ENCODE measurements at places on chromosomes 5 and 9. TPM values are rescaled to one million over a fixed set of nuclear protein-coding genes. Genes with fewer than 3 reads are reported as not detected.

GRCh38 chr5:107464416-107464815 is 206.3 kb downstream of the EFNA5 start:
- H3K27ac ChIP-seq: no peak overlapping the region
- H3K27me3 ChIP-seq: no peaks in the 10 kb centered on the region
- no peaks in the 10 kb centered on the region for H3K36me3 ChIP-seq
- H3K4me3 ChIP-seq: no peak overlapping the region

GRCh38 chr9:76756268-76756640 is 8.0 kb upstream of the PCA3 start:
- peak; percentile 74 for DNase-seq
- no peaks in the 10 kb centered on the region for H3K27me3 ChIP-seq
- H3K4me3 ChIP-seq: no peak overlapping the region
- H3K4me1 ChIP-seq: no peaks in the 10 kb centered on the region

DNA sequence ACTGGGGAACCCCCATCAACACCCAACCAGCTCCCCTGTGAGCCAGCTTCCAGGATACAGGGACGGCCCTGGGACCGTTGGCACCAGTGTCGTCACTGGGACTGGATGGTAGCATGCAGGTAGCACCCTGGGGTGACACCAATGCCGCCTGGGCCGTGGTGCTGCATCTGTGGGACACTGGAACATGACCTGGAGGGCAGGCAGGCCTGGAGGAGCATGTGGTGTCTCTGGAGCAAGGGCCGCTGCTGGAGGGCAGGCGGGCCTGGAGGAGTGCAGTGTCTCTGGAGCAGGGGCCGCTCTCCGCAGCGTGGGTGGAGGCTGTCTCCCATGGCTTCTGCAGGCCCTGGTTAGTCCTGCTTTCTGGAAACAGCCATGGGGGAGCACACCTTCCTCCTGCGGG is 13.1 kb downstream of the LPCAT1 start:
- H3K4me1 ChIP-seq: no peaks in the 10 kb centered on the region
- no peak overlapping the region for H3K27ac ChIP-seq
- H3K36me3 ChIP-seq: no peaks in the 10 kb centered on the region
- DNase-seq: peak; percentile 8
- no peaks in the 10 kb centered on the region for H3K27me3 ChIP-seq

- no peak overlapping the region for H3K4me3 ChIP-seq
- H3K36me3 ChIP-seq: no peaks in the 10 kb centered on the region
- DNase-seq: peak; percentile 94
- H3K27me3 ChIP-seq: no peaks in the 10 kb centered on the region
Measured at GRCh38 chr5:111537141-111538024, 25.0 kb upstream of the STARD4 start.

DNA sequence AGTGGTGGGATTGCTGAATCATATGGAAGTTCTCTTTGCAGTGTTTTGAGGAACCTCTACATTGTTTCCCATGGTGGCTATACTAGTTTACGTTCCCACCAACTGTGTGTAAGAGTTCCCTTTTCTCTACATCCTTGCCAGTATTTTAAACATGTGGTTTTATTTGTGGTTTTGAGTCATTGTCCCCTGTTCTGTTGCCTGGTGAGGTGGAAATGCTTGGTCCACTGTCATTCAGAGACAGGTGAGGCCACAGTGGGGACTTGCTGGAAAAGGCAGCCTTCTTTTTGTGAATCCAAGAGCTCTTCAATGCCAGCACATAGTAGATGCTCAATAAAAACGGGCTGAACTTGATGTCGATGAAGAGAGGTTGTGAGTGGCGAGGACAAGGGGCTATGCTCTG is 44.2 kb downstream of the SH3PXD2B start:
- H3K4me1 ChIP-seq: peaks cover 51% of the 10 kb centered on the region
- H3K27me3 ChIP-seq: no peaks in the 10 kb centered on the region
- no peak overlapping the region for H3K4me3 ChIP-seq
- DNase-seq: no peak

- H3K4me1 ChIP-seq: no peaks in the 10 kb centered on the region
- DNase-seq: no peak
- no peak overlapping the region for H3K4me3 ChIP-seq
Measured at GRCh38 chr5:111076091-111076490, 4.6 kb downstream of the TSLP start.

DNA sequence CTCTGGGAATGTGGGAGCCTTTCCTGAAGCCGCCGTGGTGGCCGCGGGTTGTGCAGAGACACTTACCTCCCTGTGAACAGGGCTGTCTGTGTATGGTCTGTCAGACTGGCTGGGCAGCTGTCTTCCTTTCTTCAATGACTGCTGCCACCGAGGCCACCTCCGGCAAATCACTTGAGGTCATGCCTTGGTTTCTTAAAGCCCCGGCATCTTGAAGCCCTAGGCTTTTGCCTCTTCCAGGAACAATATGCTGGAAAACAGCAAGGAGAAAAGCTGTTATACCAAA is 79.5 kb upstream of the ZSWIM6 start:
- H3K27ac ChIP-seq: no peak overlapping the region
- H3K4me3 ChIP-seq: no peak overlapping the region
- no peaks in the 10 kb centered on the region for H3K27me3 ChIP-seq
- DNase-seq: no peak
- H3K4me1 ChIP-seq: no peaks in the 10 kb centered on the region
- H3K36me3 ChIP-seq: no peaks in the 10 kb centered on the region

- no peak overlapping the region for H3K27ac ChIP-seq
- H3K4me1 ChIP-seq: no peaks in the 10 kb centered on the region
- H3K27me3 ChIP-seq: no peaks in the 10 kb centered on the region
- DNase-seq: no peak
- H3K36me3 ChIP-seq: no peaks in the 10 kb centered on the region
Measured at GRCh38 chr5:110377943-110378342, 348.5 kb downstream of the TMEM232 start.

DNA sequence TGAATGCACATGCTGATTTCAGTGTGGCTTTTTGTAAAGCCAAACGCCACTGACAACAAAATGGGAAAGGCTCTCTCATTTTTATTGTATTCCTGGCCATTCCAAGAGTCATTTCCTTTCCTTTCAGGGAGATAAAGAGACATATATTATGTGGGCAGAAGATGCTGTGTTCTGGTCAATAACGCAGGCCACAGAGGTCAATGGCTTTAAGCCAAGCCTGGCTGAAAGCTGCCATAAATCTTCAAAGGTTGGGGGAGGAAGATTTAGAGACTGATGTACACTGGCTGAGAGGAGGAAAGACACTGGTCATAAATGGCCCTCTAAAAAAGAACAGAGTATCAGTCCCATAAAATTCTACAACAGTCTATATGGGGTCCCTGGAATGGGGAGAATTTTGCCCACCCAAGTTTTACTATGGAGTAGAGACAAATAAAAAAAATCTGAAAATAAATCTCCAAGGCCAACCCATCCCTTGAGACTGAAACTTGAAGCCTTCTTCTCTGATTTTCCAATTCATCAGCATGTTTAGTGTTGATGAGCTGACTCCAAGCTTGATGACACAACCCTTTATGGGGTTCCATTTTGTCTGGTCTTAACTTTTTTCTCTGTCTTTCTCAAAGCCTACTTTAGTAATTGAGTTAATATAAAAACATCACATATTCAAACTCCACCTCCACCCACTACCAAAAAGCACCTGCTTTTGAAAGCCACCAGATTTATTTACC is 152.1 kb upstream of the SLC24A2 start:
- H3K27ac ChIP-seq: no peak overlapping the region
- DNase-seq: no peak
- H3K4me3 ChIP-seq: no peak overlapping the region
- H3K27me3 ChIP-seq: no peaks in the 10 kb centered on the region
- no peaks in the 10 kb centered on the region for H3K4me1 ChIP-seq
- H3K36me3 ChIP-seq: no peaks in the 10 kb centered on the region

DNA sequence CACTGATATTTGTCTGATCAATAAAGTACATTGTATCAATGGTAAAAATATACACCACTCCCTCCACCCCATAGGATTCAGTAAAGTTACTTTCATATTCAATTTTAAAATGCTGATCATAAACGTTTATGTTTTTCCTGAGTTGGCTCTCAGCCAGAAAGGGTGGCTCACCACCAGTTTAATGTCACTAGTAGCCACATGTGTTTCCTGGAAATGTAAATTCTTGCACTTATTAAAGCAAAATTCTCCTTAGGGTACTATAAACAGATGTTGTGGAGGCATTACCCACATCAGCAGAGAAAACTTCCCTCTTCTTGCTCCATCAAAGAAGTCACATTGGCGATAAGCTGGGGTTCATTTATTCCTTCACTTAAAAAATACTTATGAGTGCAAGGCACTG is 210.3 kb downstream of the SREK1 start:
- H3K4me3 ChIP-seq: no peak overlapping the region
- no peaks in the 10 kb centered on the region for H3K27me3 ChIP-seq
- peak; percentile 40 for DNase-seq
- no peaks in the 10 kb centered on the region for H3K36me3 ChIP-seq
- H3K4me1 ChIP-seq: no peaks in the 10 kb centered on the region

DNA sequence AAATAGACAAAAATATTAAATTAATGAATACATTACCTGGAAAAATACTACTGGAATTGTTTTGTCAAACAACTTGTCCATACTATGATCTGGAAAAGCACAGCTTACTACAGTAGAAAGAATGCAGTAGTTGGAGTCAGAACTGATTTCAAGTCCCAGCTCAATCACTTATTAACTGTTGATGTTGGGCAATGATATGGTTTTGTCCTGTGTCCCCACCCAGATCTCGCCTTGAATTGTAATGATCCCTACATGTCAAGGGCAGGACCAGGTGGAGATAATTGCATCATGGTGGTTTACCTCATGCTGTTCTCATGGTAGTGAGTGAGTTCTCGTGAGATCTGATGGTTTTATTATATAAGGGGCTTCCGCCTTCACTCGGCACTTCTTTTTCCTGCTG is 247.5 kb downstream of the CD180 start:
- no peaks in the 10 kb centered on the region for H3K27me3 ChIP-seq
- H3K4me3 ChIP-seq: no peak overlapping the region
- peaks cover 2% of the 10 kb centered on the region for H3K36me3 ChIP-seq
- H3K27ac ChIP-seq: no peak overlapping the region
- DNase-seq: no peak

DNA sequence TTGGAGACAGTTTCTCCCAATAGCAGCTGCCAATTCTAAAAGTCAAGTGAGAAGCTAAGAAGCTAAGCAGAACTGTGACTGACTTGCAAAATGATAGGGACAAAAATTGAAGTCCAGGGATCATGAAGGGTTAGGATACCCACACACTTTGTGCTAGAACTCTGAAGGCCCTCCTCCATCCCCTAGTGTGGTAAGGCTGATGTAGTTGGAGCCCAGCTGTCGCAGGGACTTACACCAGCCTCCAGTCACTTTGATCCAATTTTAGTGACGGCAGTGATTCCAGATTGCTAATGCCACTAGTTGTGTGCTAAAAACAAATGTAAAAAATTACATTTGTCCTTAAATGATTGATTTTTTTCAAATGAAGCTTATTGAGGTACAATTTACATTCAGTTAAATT is 742.7 kb upstream of the ZNF608 start:
- H3K27ac ChIP-seq: no peak overlapping the region
- H3K27me3 ChIP-seq: no peaks in the 10 kb centered on the region
- H3K36me3 ChIP-seq: no peaks in the 10 kb centered on the region

- H3K27ac ChIP-seq: no peak overlapping the region
- DNase-seq: no peak
- no peak overlapping the region for H3K4me3 ChIP-seq
- no peaks in the 10 kb centered on the region for H3K27me3 ChIP-seq
Measured at GRCh38 chr9:4690144-4690543, 10.8 kb downstream of the CDC37L1 start.

DNA sequence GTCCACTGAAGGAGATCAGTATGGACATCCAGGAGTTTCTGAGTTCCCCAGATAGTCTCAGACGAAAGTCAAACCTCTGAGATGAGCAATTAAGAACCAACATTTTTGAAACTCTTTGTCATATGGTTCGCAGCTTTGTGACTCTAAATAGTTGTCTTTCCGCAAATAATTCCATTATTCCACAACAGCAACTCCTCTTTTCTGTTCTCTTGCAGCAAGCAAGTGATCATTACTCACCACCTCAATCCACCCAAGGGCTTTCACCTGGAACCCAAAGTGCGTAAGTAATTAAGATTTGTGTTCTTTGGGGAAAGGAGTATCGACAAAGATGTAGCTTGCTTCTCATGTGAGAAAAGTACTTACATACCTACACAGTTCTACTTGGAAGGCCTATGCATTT is 15.6 kb downstream of the MTX3 start:
- peaks cover 11% of the 10 kb centered on the region for H3K36me3 ChIP-seq
- H3K27ac ChIP-seq: no peak overlapping the region
- no peaks in the 10 kb centered on the region for H3K27me3 ChIP-seq
- DNase-seq: no peak

- no peaks in the 10 kb centered on the region for H3K36me3 ChIP-seq
- no peak overlapping the region for H3K27ac ChIP-seq
- DNase-seq: no peak
- no peaks in the 10 kb centered on the region for H3K4me1 ChIP-seq
- H3K27me3 ChIP-seq: no peaks in the 10 kb centered on the region
Measured at GRCh38 chr5:153896117-153896516, 142.6 kb downstream of the FAM114A2 start.

- DNase-seq: peak; percentile 96
- no peaks in the 10 kb centered on the region for H3K36me3 ChIP-seq
- peak within 1 kb of the TSS; percentile 82 for H3K4me3 ChIP-seq
- H3K4me1 ChIP-seq: peaks cover 17% of the 10 kb centered on the region
- H3K27me3 ChIP-seq: no peaks in the 10 kb centered on the region
Measured at GRCh38 chr5:180071531-180072255, at the start of gene RNF130. Gene RNF130 (minus strand): TSS chr5:180071759. CDS start chr5:180071702, 57 bp downstream.

DNA sequence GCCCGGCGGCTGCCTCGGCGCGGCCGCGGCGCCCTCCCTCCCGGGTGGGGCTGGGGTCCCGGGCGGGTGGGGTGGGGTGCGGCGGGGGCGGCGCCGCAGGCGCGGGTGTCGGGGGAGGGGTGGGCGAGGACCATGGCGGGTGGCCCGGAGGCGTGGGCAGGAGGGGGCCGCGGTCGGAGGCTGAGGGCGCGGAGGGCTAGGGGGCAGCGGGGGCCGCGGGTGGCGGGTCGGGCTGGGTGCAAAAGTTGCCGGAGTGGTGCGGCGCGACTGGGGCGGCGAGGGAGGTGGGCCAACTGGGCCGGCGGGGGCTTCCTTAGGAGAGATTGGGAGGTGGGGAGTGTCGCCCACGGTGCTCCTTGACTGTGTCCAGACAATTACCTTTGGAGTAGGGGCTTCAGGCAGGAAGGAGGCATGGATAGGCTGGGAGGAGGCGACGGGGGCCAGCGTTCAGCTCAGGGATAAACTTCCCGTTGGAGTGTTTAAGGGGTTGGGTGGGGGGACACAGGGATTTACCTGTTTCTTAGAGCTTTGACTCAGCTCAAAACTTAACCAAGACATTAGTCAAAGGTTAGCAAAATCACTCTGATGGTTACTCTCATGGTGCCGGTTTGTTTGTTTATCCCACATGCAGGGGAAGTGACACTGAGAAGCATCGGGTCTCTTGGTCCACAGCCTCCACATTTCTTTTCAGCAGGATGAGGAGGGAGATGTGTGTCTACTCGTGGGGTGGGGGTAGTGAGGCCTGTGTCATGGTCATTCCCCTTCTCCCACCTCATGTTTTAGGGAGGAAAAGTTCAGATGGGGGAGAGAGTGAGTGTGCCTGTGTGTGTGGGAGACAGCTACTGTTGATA is 859 bp downstream of the CSNK1G3 start:
- DNase-seq: peak; percentile 68
- peak overlapping the region; percentile 78 for H3K4me3 ChIP-seq
- peaks cover 2% of the 10 kb centered on the region for H3K4me1 ChIP-seq
- no peaks in the 10 kb centered on the region for H3K27me3 ChIP-seq

The SAXO1 gene
- 0.40 TPM for total RNA-seq

The EPB41L4B gene
- 13.9 TPM for total RNA-seq

The TAF1L gene
- 0.03 TPM for total RNA-seq

The ADAMTS12 gene
- 55.1 TPM for total RNA-seq

The NR5A1 gene
- total RNA-seq: 0.37 TPM

The SGCD gene
- 11.0 TPM for total RNA-seq

Measured in lung (tissue), 17 donors.